Hindlimb muscle (tissue), 1 donor: ENCODE measurements at places on chromosomes 4 and X.
A peak's percentile ranks its signal among the peaks of the same experiment; 100 is the strongest.

DNA sequence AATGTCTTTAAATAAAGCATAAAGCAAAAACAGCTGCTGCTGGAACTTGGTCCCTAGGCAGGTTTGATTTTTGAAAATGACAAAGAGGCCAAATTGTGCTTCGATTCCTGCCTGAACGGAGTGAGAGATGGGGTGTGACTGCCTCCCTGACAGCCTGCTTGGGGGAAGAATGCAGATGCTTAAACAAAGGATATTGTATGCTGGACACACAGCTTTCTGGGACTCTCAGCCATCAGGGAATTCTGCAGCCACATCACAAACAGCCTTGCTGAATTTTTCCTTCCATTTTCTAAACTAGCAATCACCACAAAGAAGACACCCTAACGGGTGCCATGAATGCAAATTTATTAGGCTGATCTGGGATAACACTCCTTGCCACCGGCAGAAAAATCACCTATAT lies 83.9 kb upstream of the CPEB2 start:
- DNase-seq = no peak

GRCh38 chr4:174138616-174139015 lies 144.9 kb downstream of the FBXO8 start:
- DNase-seq = no peak

GRCh38 chrX:133698298-133698697 lies 283.0 kb upstream of the GPC4 start:
- peak; percentile 2 for DNase-seq

- DNase-seq = peak; percentile 34
Observed at GRCh38 chr4:148444296-148445070, 2.3 kb upstream of the NR3C2 start.

DNA sequence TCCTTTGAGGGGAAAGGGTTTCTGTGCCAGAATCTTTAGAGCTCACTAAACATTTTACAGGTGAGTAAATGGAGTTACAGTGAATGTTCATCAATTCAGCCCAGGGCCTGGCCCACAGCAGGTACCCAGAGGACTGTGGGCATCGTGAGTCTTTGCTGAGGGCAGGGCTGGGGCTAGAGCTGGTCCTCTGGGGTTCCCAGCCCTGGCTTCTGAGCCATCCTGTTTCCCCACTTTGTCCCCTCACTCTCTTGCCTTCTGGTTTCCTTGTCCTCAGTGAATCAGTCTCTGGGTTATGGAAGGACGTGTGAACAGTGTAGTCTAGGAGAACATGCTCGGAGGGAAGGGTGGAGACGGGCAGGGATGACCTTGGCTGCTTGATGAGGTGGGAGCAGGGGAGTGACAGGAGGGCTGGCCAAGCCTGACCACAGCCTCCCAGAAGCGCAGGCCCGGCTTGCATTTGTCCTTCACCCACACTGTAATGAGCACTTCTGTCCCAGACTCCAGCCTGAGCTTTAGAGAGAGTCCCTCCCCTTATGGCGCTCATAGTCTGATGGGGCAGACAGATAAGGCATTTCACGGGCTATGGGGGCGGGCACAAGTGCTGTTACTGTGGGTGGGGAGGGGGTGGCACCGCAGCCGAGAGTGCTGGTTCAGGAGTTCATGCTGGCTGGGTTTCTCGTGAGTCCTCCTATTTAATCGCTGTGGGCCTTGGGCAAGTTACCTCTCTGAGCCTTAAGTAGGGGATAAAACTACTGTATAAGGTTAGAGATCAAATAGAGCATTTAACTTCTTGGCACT lies 17.3 kb downstream of the TBC1D14 start:
- no peak for DNase-seq

DNA sequence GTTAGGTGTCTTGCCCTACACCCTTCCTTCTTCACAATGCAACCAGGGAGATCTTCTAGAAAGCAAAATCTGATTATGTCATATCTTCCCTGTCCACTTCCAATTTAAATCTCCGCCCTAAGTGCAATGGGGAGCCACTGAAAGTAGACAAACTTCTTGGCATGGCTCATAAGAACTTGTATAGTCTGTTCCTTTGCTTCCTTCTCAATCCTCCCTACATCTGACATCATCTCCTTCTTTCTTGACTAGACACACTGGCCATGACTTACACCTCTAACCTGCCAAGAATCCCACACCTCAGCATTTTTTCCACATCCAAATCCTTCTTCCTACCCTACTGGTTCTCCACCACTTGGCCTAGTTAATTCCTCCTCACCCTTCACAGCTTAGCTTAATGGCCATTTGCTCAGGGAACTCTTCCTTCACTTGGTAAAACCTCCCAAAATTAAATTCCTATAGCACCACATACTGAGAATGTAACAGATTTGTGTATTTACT lies 55.1 kb downstream of the NCAPG start:
- no peak for DNase-seq

DNA sequence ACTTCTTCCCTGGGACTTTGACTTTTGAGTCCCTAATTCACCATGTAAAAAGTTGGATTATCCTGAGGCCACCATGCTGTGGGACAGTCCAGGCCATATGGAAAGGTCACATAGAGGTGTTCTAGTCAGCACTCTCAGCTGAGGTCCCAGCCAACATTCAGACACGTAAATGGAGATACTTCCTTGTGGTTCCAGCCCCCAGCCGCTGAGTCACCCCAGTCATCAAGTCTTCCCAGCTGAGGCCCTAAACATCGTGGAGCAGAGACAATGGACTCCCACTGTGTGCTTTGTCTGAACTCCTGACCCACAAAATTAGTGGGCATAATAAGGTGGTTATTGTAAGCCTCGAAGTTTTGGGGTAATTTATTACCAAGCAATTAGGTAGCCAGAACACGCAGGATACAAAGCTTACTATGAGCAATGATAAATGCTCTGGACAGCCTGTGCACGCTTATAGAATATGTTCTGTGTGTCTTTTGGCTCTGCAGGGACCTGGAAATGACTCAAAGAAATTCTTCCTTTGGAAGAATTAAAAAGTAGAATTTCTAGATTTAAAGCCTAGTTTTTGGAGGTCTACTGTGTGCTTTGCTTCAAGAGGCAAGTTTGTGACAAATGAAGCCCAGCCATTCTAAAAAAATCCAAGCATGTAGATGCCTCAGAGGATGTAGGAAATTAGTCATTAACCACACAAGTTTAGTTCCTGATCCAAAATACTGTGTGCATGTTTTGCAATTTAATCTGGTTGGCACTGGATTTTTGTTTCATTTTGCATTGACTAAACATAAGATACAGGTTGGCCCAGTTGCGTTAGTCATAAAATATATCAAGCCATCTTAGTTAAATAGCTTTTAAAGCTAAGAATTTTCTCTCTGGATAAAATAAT lies 33.2 kb upstream of the SLC9A7 start:
- DNase-seq = no peak

DNA sequence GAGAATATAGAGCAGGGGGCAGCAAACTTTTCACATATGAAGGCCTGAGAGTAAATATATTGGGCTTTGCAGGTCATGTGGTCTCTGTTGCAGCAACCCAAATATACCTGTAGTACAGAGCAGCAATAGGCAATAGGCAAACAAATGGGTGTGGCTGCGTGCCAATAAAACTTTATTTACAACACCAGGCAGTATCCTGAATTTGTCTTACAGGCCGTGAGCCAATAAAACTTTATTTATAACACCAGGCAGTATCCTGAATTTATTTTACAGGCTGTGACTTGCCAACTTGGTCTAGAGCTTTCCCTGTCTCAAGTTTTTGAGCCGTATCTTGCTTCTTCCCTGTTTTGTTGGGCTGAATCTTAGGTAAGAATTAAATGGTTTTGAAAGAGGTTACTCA lies 118.2 kb downstream of the PHEX start:
- no peak for DNase-seq

GRCh38 chr4:15902746-15903145 lies 35.8 kb downstream of the FGFBP1 start:
- no peak for DNase-seq

GRCh38 chr4:116664198-116664597 lies 421.2 kb downstream of the TRAM1L1 start:
- DNase-seq = no peak

DNA sequence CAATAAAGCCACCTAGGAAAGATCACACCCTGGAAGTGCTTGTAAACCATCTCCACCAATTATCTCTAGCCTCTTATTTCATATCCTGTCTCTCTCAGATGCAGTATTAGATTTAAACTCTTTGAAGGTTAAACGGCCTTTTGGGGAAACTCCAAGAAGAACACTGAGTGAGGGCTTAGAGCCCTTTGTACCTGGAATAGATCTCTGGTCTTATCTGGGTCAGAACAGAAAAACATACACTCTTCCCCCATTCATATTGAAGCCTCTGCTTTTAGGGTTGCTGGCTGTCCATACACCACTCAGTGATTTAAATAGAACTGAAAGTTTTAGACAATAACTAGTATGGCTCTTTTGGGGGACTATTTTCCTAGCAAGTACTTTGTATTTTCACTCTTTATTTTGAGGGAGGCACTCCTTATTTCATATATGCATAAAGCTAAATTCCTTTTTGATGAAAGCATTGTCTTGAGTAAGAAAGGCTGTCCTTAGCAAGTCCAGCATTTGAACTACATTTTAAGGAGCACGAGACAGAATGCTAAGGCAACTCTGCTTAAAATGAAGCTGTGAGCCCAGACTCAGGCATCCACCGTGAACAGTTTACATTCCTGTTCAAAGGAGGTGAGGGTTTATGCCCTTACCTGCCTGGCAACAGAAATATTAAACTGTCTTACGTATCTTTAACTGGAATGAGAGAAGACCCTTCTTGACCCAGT lies 17.4 kb downstream of the YY2 start:
- no peak for DNase-seq
